Ascending aorta (tissue), 2 donors: ENCODE measurements at places on chromosomes 7 and 10.

- DNase-seq: no peak
These were observed 118.9 kb upstream of the NRP1 start for GRCh38 chr10:33453081-33454025.

DNA sequence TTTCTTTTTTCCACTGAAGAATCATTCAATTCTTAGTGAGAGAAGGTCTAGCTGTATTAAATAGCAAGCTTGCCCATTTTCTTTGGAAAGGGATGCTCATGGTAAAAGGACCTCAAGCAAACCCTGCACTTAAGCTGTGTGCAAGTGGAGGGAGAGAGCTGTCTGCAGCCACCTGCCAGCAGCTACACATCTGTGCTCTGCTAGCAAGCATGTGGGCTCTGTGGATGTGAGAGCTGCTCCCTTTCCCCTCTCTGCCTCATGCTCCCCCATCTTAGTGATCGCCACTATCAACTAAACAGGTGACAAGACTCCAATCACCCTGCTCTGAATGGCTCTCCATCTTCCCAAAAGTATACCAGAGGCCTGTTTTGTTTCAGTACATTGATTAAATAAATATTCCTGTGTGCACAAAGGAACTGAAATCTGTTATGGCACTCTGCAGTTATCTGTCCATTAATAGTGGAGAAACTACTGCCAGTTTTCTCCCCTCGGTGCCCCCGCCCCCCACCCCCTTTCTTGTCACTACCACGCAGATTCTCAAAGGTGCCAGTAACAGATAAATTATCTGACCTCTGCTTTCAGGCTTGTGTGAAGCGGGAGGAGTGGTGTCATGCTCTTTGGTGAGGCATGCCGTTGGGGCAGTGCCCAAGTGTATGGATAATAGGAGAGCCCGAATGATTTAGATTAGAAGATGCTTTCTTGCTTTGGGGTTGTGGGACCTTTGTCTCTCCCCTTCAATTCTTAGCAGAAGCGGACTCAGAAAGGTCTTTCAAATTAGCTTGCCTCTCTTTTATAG is 26.4 kb downstream of the AUTS2 start:
- no peak for DNase-seq

GRCh38 chr7:17583786-17584185 is 285.3 kb downstream of the AHR start:
- no peak for DNase-seq

DNA sequence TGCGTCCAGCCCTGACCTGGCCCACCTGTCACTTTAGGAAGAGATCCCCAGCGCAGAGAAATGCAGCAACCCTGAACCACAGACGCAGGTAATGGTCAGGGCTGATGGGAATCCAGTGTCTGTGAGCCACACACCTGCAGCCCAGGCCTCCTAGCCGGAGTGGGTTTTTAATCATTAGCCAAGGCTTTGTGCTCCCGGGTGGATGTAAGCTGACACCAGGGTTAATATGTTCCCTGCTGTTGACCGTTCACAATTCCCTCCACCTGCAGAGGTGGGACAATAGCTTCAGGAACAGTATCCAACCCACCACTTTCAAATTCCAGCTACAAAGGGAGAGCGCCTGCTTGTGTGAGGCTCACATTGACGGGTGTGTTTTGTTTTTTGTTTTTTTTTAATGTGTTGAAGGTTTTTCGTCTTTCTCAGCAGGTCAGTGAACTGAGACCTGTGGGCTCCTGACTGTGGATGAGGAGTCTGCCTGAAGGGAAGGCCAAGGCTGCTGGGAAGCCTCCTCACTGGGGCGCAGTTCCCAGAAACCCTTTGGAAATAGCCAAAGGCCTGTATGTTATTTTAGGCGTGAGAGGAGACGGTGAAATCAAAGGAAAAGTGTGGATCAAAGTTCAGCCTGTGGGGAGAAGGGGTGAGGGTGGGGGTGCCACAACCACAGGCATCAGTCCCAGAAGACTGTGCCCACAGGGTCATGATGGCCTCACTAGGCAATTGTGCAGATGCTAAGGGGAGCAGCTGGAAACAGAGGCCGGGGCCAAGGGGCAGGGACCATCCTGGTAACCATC is 111.1 kb downstream of the TNS3 start:
- DNase-seq: no peak

- no peak for DNase-seq
These were observed 70.4 kb upstream of the AOAH start for GRCh38 chr7:36794689-36795088.

DNA sequence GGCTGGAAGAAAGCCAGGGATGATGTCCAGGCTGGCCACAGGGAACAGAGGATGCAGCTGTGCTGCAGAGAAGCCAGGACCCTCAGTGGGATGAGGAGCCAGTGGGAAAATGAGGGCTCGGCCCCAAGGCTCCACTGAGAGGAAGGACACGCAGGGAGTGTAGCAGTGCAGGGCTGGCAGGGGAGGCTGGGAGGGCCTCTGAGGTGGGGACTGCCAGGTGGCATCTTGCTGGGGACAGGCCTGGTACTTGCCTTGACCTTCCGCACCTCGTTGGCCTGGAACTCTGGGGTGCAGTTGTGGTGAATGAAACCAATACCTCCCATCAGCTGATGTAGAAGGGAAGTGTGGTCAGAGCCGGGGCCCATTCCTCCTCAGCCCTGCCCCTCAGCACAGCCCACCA is 9.2 kb downstream of the IMPDH1 start:
- no peak for DNase-seq

GRCh38 chr10:80268266-80268665 is 21.2 kb downstream of the MAT1A start:
- DNase-seq: no peak

- DNase-seq: no peak
These were observed 9.8 kb upstream of the GRB10 start for GRCh38 chr7:50792342-50793119.

- no peak for DNase-seq
These were observed 87.7 kb downstream of the GFRA1 start for GRCh38 chr10:116185199-116185867.

DNA sequence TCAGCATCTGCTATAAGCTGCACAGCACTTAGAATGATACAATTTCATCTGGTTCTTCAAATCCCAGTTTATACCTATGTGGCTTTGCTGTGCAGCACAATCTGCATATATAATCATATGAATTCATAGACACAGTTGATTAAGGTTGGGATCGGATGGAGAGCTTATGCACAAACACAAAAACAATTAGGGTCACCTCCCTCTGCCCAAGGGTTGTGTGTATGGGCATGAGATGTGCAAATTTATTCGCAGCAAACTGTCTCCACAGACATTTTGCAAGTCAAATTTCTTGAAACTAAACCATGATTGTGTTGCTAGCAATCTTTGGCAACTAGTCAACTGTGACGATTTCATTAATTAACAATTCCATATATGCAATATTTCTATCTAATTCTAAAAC is 955.7 kb downstream of the SORCS3 start:
- no peak for DNase-seq
